ENCODE measurements at places on chromosomes 11 and 22.

- DNase-seq: no peak
Observed at GRCh38 chr11:115194802-115195110, 309.5 kb downstream of the CADM1 start.

- DNase-seq: no peak
Observed at GRCh38 chr11:77381729-77382665, 80.5 kb upstream of the GDPD4 start.

GRCh38 chr11:135019899-135020298 is 607.9 kb upstream of the B3GAT1 start:
- DNase-seq: no peak

DNA sequence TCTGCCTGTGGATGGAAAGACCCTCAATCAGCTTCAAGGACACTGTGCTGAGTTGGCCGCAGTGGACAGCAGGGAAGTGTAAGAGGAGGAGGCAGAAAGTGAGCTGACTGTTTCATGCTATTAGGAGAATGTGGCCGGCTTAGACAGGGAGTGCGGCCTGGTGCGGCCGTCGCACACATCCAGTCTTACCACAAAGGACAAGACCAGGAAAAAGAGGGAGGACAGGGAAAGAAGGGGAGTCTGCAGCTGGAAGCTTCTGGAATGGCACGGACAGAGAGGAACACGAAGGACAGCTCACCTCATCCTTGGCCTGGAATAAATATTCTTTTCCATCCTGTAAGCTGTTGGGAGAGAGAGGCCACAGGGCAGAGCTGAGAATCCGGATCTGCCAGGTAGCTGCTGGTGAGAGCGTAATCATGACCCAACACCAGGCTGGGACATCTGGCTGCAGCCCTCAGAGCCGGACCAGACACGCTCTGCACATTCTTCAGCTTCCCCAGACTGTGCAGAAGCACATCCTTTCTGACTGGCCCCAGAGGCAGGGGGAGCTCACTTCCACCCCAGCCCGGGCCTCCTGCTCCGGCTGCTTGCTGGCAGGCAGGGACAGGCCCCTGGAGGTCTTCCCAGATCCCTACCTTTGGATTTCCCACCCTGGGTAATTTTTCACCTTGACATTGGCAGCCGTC is 8.6 kb upstream of the RBM4B start:
- DNase-seq: no peak

GRCh38 chr11:68446046-68446725 is 14.4 kb upstream of the PPP6R3 start:
- DNase-seq: no peak

GRCh38 chr11:133905677-133906156 is 51.1 kb downstream of the IGSF9B start:
- DNase-seq: no peak

- no peak for DNase-seq
Observed at GRCh38 chr11:206526-207207, 532 bp downstream of the BET1L start.

- DNase-seq: no peak
Observed at GRCh38 chr22:35506259-35506570, 34.4 kb upstream of the RASD2 start.

- DNase-seq: no peak
Observed at GRCh38 chr11:21472261-21472660, 720.6 kb upstream of the ANO5 start.

- no peak for DNase-seq
Observed at GRCh38 chr11:10686311-10686710, 7.2 kb downstream of the IRAG1 start.

DNA sequence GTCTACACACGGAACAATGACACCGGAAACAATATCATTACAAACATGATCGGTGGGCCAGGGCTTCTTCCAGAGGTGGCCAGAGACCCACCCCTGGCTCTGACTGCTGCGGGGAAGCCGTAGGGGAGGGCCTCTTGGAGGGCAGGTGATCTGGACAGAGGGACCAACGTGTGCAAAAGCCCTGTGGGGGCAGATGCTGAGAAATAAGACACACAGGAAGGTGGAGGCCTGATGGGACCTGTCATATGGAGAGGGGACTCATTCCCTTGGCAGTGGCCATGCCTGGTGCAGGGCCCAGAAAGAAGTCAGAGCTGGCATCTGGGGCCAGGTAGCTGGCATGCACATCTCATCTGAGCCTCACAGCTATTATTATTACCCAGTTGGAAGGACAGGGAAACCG is 1.1 kb downstream of the ALDH3B2 start:
- DNase-seq: no peak

DNA sequence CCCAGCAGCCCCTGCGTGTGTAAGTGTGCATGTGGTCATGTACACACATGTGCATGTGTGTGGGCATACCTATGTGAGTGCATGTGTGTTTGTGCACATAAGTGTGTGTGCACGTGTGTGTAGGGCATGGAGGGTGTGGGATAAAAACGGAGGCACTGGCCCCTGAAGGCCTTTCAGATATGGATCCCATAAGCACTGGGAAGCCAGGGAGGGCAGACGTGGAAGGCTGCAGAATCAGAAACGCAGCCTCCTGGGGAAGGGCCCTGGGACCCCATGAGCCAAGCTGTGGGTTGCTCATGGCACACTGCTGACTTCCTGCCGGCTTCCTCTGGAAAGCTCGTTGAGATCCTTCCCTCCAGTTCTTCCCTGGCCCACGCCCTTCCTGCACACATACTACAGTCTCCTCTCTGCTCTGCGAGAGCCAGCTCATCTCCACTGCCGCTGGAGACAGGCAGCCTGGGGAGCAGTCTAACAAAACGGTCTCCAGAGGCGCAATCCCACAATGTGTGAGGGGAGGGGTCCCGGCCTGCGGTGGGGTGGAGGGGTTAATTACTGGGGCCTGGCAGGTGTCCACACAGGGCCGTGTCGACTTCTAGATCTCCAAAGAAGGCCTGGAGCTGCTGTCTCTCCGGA is 435.2 kb upstream of the B3GAT1 start:
- DNase-seq: no peak

- no peak for DNase-seq
Observed at GRCh38 chr22:23836692-23837495, 1.9 kb downstream of the DERL3 start.

DNA sequence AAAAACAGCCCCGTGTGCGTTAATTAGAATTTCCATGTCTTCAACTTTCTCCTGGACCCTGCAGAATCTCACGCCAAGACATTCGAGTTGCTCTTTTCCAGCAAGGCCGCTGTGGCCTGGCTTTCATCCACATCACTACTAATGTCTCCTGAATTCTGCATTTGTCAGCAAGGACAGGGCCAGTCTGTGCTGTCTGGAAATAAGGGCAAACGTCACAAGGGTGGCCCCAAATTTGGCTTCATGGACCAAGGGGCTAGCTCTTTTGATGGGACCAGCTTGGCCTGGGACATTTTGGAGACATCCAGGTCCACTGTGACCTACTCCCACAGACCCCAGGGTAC is 33.4 kb downstream of the KCNQ1OT1 start:
- DNase-seq: no peak

GRCh38 chr22:41695211-41695610 is 4.1 kb upstream of the MEI1 start:
- DNase-seq: no peak

DNA sequence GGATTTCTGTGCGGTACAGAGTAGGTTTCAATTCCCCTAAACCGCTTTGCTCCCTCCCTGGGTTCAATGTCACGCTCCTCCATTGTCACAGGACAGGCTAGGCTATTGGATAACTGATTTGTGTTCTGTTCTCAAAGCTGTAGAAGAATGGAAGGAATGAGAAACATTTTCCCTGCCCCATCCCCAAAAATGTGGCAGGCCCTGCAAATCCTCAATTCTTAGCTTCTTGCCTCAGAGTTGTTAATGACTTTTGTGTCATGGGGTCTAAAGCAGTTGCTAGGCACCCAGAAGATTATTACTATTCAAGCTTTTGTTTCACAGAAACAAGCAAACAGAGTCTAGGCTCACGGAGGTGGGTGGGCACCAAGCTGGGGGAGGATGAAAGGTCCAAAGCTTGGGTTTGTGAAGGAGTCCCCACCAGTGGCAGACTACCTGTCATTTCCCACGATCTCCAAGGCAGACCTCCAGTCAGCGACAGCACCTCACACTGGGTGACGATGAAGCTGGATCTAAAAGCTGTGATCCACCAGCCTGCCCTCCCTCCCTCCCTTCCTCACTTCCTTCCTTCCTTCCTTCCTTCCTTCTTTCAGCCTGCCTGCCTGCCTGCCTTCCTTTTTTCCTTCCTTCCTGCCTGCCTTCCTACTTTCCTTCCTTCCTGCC is 1080.2 kb downstream of the OPCML start:
- DNase-seq: no peak

DNA sequence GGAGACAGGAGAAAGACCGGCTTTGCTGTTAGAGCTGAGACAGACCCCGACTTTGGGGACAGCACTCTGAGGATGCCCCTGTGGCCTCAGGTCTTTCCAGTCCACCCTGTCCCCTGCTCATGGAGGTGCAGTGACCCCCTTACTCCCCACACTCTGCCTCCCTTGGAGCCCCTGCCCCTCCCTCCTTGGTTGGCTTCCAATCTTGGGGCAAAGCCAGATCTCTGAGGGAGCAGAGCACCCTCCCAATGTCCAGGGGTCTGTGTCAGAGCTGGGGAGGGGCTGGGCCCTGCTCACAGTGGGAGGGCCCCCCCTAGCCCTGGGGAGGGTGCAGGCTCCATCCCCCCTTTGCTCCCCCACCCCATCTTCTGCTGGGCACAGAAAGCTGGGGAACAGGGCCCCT is 50.0 kb downstream of the IGLL1 start:
- no peak for DNase-seq

DNA sequence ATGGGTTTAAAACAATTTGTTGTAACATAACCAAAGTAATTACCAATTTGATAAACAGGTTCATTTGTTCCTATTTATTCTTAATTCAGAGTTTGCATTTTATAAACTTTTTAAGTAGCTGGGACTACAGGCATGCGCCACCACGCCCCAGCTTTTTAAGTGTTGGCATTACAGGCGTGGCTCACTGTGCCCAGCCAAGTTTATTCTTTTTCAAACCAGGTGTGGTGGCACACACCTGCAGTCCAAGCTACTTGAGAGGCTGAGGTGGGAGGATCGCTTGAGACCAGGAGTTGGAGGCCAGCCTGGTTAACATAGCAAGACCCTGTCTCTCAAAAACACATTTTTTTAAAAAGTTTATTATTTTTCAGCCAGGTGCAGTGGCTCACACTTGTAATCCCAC is 19.1 kb downstream of the PPFIA1 start:
- no peak for DNase-seq

DNA sequence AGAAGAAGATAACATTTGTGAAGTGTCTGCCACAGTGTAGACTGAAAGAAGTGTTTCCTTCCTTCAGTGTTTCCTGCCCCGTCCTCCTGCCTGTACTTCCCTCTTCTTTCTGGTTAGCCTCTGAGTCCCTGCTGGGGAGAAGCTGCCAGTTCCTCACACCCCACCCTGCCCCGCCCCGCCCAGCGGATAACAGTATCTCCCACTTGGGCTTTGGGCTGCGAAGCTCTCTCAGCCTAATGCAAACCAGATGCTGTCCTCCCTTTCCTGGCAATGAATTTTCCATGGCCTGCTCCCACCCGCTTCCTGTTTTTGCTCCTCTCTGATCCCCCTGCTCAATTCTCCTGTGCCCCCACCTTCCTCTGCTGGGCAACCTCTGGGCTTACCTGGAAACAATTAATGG is 5.2 kb upstream of the RAB3IL1 start:
- DNase-seq: no peak

GRCh38 chr11:71496421-71496820 is 30.6 kb upstream of the KRTAP5-7 start:
- DNase-seq: no peak

GRCh38 chr22:27504360-27505253 is 296.9 kb downstream of the MN1 start:
- DNase-seq: no peak

DNA sequence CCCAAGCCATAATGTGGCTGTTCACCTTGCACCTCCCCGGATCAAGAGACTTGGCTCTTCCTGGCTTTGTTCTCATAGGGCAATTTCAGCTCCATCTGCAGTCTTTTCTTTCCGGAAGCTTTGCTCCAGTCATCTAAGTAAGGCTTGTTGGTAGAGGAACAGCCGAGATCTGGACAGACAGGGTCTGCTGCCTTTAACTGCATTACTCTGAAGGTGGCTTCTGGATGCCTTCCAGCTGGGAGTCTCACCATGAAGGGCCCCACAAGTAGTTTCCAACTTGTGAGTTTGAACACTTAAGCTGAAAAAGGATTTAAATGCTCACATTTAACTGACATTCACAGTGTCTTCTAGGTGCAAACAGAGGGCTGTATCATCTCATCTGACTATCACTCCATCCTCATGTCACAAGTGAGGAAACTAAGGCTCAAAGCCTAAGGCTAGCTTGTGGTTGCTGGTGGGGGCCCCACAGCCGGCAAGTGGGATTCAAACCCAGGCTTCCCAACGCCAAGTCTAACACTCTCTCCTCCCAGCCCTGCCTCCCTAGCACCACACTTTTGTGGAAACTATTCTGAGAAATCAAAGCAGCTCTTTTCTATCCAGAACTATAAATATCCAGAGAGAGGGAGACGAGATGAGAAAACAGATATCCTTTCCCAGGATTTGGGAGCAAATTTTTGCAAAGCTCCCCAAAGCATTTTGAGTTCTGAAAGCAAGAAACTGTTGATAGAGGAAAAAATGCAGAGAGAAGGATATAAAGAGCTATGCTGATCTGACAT is 58.4 kb downstream of the GALNT18 start:
- DNase-seq: no peak

DNA sequence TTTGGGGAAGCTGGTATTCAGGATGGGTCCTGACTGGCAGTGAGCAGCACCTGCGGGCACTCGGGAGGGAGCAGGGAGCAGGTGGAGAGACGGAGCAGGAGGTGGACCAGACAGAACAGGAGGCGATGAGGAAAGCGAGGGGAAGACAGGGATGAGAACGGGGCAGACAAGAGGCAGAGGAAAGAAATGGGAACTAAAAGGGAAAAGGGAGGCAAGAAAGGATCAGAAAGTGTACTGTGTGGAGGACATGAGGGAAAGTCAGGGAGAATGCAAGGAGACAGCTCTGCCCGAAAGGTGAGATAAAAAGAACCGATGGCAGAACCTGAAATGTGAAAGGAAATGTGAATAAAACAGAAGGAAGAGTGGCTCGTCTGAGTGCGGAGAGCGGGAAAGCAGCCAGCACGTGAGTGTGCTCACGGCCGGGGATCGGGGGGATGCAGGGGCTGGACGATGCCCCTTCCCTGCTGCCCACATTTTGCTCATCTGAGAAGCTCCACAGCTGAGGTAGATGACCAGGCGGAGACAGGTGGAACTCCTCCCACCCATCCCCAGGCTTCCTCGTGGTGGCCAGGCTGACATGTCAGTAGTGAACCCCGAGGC is 494.4 kb upstream of the B3GAT1 start:
- DNase-seq: no peak

DNA sequence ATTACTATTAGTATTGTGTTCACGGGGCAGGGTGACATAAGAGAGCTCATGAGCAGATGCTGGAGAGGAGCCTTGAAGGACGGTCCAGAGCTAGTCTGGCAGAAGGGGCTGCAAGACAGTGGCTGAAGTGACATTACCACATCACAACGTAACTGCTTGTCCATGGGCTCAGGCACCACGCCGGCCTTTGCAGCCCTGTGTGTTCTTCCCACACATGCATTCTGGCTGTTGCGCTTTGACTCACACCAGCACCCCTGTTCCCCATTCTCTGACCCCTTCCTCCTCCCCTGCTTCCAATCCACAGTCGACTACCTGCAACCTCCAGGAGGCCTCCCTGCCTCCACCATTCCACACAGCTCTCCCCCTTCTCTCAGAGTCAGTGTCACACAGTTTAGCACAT is 103.3 kb downstream of the ME3 start:
- no peak for DNase-seq
